Stimulated activated CD8-positive, alpha-beta memory T cell treated with anti-CD3 and anti-CD28 coated beads, Interleukin-15, amount 100 ng/mL, for 1 hour (primary cell): ENCODE measurements at places on chromosomes 13 and 19.

DNA sequence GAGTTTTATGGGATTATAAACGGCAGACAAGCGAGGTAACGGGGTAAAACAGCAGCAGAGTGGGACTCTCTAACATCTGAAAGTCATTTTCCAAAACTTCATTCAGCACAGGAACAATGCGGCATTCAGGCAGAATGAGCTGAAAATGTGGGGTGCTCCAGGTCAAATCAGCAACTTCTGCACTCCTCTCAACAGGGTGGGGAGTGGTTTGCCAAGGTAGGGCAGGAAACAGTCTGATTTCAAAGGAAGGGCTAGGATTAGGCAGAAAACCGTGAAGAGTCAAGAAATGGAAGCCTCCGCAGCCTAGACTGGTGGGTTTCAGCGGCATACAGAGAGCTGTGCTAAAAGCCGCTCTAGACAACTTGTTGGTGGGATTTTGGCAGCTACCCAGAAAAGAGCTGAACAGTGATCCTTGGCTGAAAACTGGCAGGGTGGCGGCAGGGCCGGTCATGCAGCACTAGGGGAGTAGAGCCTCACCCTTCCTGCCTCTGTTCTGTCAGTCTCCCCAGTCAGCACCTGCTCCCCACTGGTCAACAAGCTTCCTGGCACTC is 154.2 kb upstream of the KLF12 start:
- no peak for DNase-seq

- no peak for DNase-seq
Observed at GRCh38 chr13:40653527-40654318, 12.7 kb downstream of the FOXO1 start.

- DNase-seq, result no peak
Observed at GRCh38 chr13:26202365-26202972, 19.6 kb downstream of the RNF6 start.

GRCh38 chr19:51570962-51571575 is at the start of gene ZNF175:
ZNF175 (plus strand) TSS chr19:51571283; CDS start chr19:51573330, 2,047 bp downstream.
- DNase-seq, result peak; percentile 78

DNA sequence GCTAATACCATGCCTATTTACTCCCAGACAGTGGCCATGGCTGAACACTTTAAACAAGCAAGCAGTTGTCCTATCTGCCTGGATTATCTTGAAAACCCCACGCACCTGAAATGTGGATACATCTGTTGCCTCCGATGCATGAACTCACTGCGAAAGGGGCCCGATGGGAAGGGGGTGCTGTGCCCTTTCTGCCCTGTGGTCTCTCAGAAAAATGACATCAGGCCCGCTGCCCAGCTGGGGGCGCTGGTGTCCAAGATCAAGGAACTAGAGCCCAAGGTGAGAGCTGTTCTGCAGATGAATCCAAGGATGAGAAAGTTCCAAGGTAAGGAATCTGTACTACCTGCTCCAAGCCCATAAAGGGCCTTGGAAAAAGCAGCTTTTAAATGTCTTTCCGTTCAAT is 8.6 kb downstream of the RFPL4AL1 start:
- no peak for DNase-seq

- DNase-seq, result no peak
Observed at GRCh38 chr19:38224014-38224862, at the start of gene DPF1. DPF1 (minus strand) TSS chr19:38224222; CDS start chr19:38224142, 80 bp downstream.

- DNase-seq, result no peak
Observed at GRCh38 chr13:23322353-23323336, 110.9 kb downstream of the SACS start.

GRCh38 chr19:33171916-33172359 is 22.2 kb upstream of the LRP3 start:
- DNase-seq, result no peak

- DNase-seq, result no peak
Observed at GRCh38 chr13:113394339-113394640, 30.4 kb upstream of the GRTP1 start.

GRCh38 chr19:6092329-6093286 is 17.7 kb downstream of the RFX2 start:
- no peak for DNase-seq

DNA sequence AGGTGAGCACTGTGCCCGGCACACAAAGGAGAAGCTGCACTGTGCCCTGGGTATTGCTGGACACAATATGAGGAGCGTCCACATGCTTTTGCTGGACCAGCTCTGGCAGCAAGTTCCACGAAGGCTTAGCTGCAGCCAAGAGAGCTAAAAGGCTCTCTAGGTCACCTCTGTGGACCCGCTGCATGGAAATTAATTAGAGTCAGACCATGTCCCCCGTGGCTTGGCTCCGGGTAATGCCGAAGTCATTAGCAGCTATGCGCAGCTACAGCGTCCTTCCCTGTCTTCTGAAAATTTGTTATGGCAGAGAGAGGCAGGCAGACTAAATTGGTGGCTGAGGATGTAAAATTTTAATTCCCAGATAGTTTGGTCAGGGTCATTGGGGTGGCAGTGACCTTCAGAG is 271.5 kb downstream of the SLC7A1 start:
- DNase-seq, result no peak

DNA sequence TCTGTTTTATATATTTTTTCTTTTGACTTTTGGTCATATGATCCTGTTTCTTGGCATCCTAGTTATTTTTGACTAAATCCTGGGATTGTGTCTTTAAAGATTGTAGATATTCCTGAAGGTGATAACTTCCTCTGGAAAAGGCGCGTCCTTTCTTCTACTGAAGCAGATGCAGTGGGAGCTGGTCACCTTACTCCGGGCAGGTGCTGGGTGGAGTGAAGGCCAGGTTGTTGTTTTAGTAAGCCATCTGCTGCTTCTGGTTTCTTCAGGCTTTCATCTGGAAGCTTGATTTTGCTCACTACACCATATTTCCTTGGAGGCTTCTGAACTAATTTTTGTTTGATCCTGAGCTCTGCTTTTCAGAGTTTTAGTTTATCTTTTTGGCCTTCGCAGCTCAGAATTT is 21.5 kb downstream of the URI1 start:
- no peak for DNase-seq

GRCh38 chr19:55867101-55867500 is 30.8 kb downstream of the NLRP4 start:
- DNase-seq, result no peak

DNA sequence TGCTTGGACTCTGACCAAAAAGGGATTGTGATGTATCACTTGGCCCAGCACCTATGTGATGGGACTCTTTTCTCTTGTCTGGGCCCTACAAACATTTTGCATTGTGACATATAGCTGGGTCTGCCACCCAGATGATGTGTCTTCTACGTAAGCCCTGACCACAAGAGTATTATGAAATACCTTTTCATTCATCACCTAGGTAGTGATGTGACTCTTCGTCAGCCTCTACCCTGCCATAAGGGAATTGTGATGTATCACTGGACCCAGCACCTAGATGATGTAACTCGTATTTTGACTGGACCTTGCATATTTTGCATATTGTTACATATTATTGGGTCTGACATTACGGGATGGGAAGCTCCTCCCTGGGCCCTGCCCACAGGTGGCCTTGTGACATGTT is 29.7 kb upstream of the ZNF681 start:
- no peak for DNase-seq

GRCh38 chr13:81382246-81382645 is 1041.3 kb upstream of the SPRY2 start:
- DNase-seq, result no peak

DNA sequence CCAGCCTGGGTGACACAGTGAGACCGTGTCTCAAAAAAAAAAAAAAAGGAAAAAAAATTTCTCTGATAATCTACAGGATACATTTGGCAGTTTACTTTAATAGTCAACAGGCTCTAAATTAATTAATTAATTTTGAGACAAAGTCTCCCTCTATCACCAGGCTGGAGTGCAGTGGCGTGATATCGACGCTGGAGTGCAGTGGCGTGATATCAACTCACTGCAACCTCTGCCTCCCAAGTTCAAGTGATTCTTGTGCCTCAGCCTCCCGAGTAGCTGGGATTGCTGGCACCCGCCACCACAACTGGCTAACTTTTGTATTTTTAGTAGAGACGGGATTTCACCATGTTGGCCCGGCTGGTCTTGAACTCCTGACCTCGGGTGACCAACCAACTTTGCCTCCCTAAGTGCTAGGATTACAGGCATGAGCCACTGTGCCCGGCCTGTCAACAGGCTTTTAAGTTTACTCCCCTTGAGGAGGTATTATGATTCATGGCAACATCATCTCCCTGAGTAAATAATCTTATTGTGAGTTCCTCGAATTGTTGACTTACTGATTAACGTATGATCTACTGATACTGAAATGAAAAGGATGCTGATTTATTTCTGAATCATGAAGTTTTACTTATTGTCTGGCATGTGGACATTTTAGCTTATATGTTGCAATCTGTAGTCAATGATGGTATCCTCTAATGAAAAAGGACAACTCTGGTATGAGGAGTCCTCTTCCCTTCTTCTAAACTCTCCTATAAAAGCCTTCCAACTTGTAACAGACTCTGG is 21.3 kb upstream of the MTRF1 start:
- DNase-seq, result no peak
